ENCODE measurements at places on chromosomes 12 and 14.

- DNase-seq: no peak
Measured at GRCh38 chr12:66516133-66516532, 162.7 kb downstream of the GRIP1 start.

DNA sequence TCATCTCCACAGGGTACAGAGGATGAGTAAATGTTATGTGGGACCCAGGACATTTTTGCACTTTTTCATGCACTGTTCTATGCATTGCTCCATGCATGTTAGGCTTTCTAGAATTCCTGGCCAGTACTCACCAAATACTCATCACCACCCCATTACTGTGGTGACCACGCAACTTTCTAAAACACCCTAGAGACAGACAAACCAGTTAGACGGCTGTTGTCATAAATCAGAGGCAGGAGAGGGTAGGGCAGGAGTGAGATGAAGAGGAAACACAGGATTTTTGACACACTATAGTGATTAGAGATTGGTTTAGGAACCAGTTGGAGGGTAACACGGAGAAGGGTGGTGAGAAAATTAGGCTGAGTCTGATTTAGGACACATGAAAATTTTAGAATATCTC lies 59.3 kb downstream of the IFNG start:
- no peak for DNase-seq

- no peak for DNase-seq
Measured at GRCh38 chr14:92613681-92614260, 100.2 kb downstream of the RIN3 start.

DNA sequence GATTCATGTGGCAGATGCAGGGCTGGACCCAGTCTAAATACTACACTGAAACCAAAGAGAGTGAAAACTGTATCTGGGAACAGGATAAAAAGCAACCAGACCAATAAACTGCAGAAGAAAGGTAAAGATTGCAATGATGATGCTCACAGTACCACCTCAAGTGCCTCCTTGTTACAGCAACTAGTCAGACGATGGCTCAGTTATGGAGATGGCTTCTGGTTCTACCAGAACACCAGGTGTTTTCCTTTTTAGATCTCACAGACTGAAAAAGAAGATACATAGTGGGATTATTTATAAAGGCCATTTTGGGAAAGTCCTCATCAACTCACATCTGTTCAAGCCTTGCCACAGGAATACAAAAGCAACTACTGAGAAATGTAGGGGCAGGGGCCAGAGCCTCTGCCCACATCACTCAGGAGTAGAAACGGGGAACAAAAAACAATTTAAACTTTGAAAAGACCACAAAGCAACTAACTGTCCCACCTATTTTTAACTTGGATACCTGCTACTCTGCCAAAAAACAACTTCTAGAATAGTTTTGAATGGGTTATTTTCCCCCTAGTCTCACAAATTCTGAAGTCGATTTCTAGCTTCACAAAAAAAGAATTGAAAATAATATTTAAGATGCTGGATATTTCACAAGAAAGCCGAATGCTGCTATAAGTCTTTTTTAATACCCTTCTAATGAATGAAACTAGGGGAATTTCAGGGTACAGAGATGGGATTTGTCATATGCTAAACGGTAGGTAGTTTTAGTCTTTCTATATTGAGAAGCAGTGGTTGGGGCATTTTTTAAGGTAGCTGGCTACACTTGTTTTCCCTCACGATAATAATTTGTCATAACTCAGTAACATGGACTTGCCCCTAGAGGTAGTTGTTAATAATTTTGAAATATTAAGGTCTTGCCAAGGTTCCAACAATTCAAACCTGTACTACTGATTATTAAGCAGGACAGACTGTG lies 197.2 kb upstream of the TMPO start:
- no peak for DNase-seq

- no peak for DNase-seq
Measured at GRCh38 chr14:32905013-32905412, 33.7 kb upstream of the NPAS3 start.

DNA sequence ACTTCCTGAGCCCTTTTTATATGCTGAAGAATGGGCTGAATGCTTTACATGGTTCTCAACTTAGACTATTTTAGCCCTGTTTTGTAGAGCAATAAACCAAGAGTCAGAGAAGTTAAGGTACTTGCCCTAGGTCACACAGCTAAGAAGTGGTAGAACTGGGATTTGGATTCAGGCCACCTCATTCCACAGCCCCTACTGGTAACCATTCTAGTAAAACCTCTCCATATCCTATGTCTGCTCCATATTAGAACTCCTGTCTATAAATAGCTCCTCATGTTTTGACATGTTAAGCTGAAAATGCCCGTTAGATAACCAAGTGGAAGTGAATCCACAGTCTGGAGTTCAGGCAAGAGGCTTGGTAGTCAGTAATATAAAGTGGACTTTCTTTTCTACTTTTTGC lies 111.6 kb downstream of the HECTD4 start:
- DNase-seq: no peak

GRCh38 chr14:56212521-56212920 lies 94.3 kb downstream of the PELI2 start:
- DNase-seq: no peak

DNA sequence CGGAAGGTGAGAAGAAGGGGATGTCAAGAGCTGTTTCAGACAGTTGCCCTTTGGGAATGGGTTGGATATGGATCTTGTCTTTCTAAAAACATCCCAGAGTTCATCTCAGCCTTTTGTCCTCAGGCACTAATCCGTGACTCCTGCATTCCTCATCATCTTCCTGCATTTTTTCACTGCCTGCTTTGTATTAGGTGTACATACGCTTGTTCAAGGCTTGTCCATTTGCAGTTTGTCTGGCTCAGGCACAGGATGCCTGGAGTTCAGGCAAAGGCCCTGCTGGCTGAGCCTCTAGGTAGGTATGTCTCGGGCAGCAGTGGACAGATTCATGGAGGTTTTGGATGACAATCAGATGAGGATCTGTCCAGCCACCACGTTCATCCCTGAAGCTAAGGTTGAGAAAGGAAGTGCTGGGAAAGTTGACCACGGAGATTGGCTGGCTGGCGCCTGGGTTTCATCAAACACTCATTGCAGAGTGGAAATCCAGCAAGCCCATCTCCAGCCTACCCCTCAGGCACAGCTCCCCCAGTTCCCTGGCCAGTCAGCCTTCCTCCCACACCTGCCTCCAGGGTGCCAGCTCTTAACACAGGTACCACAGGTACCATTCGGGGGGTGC lies 12.4 kb upstream of the TMEM106C start:
- no peak for DNase-seq

DNA sequence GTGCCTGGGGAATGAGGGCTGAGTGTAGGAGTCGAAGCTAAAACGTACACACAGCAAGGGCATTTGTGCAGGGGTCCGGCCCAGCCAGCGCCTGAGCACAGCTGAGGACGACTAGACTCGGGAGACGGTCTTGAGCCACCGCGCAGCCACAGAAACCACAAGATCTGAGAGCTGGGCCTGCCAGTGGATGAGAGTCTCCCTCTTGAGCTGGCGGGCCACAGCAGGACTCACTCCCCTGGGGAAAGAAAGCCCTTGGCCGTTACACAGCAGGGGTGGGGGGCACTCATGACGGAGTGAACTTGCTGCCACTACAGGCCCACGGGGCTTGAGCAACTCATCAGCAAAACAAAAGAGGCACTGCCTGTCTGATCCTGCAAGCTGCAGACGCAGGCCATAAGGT lies 23.0 kb downstream of the STX2 start:
- DNase-seq: no peak

GRCh38 chr12:52587563-52587962 lies 13.7 kb downstream of the KRT72 start:
- no peak for DNase-seq

DNA sequence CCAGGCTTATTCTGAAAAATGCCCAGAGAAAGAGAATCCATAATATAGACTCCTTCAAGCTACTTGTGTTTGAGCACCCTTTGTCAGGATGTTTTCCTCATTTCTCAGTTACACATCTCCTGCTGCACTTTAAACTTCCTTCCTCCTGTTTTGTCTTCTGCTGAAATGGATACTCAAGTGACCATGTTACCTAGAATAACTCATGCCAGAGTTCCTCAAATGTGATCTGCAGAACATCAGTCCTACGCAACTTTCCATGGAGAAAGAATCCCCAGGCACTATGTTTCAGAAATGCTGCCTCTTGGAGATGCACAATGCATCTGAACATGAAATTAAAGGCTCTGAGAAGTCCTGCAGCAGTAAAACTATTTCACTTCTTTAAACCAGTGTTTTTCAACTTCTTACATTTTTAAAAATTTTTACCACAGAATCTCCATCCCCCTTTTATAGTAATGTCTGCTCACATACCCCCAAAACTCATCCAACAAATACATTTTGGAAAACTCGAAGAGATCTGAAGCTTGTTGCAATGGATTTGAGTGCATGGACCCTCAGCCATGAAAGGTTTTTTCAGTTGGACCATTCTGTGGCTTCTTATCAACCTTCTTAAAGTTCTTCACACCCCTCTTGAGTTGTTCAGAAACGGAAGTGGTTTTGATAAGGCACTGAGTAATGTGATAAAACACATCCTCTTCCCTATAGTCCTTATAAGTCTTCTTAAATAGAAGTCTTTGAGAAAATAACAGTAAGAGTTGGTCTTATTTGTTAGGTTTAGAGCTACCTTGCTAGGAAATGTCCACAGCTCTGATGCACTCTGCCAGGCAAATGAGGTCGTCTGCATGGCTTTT lies 84.5 kb upstream of the KCNA1 start:
- DNase-seq: no peak

GRCh38 chr12:102061096-102061559 lies 663 bp downstream of the WASHC3 start:
- DNase-seq: peak; percentile 41

- no peak for DNase-seq
Measured at GRCh38 chr12:120787889-120788288, 62.3 kb downstream of the ACADS start.

DNA sequence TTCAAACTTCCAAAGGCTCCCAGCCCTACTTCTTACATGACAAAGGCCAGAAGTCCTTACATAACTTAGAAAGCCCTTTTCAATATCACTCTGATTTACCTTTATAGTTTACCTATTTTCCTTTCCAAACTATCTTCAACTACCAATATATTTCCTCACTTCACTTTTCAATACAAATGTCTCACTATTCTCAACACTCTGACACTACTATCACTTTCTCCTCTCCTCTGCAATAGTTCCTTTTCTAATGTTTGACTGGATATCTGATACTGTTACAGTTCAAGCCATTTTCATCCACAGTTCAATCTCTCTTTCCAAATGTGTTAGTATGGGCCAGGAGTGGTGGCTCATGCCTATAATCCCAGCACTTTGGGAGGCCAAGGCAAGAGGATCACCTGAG lies 3.3 kb downstream of the SARNP start:
- DNase-seq: no peak

DNA sequence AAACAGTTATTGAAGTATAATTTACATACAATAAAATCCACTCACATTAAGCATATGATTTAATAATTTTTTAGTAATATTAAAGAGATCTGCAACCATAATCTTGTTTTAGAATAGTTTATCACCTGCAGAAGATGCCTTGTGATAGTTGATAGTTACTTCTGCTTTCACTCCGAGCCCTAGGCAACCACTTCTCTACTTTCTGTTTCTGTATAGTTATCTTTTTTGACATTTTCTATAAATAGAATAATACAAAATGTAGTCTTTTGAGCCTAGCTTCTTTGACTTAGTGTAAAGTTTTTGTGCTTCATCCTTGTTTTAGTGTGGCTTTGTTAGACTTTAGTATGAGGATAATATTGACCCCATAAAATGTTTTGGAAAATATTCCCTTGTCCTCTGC lies 111.0 kb downstream of the MNAT1 start:
- DNase-seq: peak; percentile 39

- peak; percentile 84 for DNase-seq
Measured at GRCh38 chr12:116336542-116337065, 59.1 kb upstream of the MED13L start.

DNA sequence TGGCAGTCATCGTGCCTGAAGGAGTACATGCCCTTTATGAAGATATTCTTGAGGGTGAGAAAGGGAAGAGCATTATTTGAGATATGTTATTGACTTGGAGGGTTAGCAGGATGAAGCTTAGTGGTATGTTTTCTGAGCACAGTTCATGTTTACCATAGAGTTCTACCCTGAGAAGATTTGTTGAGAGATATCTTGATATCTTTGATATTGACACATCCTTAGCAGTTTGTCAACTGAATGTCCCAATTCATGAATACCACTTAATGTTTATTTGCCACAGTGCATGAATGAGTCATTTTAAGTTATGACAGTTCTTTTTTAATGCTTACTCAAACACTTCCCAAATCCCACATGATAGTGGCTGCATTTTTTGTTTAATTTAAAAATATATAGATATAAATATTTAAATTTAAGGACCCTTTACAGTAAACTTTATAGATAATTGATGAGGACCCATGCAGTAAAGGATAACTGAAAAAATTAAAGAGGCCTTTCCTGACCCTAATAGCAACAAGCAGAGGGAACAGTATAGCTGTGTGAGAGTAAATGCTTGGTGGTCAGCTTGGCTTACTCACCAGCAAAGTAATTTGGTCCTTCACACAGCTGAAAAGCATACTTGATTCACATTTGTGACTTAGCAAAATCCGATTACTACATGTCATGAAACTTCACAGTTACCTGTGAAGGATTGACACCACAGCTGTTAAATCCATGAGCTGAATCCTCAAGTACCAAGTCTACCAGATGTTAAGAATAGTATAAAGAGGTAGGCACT lies 25.8 kb downstream of the SLC39A9 start:
- no peak for DNase-seq

DNA sequence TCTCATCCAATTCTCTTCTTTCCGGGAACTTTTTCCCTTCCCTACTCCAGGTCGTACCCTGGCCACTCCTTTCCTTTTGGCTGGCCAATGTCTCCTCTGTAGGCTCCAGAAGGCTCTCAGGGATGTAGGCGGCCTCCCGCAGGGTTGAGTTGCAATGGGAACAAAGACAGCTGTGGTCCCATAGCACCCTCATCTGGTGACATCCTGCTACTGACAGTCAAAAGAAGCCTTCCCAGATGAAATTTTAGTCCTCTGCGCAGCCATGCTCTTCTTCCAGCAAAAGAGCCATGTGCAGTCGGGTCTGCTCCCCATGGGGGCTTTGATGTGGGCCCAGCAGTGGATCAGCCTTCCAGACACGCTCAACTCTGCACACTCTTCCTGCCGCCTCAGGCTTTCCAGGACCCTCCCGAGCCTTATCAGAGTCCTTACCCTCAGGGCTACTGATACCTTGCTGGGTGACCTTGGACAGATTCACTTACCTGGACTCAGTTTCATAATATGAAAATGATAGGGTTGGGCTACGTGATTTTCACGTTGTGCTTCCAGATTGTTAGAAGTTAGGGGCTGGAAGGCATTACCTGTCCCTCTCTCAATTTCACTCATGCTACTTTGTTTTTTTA lies 5.5 kb upstream of the CELA1 start:
- DNase-seq: no peak

GRCh38 chr14:32073537-32074189 lies 3.4 kb upstream of the ARHGAP5 start:
- DNase-seq: peak; percentile 72

GRCh38 chr12:93519859-93520258 lies 52.5 kb downstream of the MRPL42 start:
- no peak for DNase-seq
